ENCODE measurements at places on chromosomes 4 and X. TPM values are rescaled to one million over a fixed set of nuclear protein-coding genes. Genes with fewer than 3 reads are reported as not detected.

DNA sequence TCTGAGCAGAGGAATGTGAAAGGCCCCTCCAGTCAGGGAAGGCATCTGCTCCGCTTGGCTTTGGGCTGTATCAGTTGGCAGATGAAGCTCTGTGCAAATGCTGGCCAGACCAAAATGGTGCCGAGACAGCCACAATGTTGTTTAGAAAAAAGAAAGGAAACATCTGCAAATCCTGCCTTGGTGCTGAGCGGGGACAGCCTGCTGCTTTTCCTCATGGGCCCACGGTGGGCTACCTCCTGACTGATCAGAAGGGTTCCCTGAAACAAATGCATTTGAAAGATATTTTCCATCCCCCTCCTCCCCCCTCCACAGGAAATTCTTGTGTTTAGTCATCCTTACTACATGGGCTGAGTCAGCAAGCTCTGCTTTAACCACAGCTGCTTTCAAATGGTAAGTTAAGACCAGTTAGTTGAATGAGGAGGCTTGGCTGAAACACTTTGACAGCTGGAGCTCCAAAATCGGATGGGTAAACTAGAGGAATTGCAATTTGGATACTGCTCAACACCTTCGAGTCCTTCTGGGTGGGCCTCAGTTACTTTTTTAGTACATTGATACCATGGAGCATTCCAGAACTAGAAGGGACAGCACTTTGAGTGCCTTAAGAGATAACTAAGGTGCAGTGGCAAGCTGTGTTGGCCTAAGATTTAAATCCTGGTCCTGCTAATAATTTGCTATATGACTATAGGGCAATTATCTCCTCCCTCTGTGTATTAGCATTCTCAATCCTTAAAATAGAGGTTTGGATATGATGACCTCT, 36.0 kb downstream of the PLAC1 start:
- no peak for DNase-seq

The NPY5R gene
- not detected for total RNA-seq

GRCh38 chr4:16579866-16580265, 318.6 kb downstream of the LDB2 start:
- no peak for DNase-seq

The IL21 gene
- not detected for total RNA-seq

- no peak for DNase-seq
Observed at GRCh38 chr4:39124885-39125599, 57.3 kb upstream of the WDR19 start.

DNA sequence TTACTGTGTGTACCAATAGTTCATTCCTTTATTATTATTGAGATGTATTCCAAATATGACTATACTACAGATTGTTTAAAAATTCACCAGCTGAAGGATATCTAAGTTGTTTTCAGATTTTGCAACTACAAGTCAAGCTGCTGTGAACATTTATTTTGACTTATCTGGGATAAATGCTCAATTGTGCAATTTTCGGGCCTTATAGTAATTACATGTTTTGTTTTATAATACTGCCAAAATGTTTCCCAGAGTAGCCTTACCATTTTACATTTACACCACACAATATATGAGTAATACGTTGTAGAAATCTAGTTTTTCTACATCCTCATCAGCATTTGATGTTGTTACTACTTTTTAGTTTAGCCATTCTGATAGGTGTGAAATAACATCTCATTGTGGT, 179.6 kb downstream of the ANTXR2 start:
- DNase-seq: no peak

The ZNF827 gene
- 100 TPM for total RNA-seq

- DNase-seq: no peak
Observed at GRCh38 chrX:39477031-39477761, 620.6 kb downstream of the BCOR start.

DNA sequence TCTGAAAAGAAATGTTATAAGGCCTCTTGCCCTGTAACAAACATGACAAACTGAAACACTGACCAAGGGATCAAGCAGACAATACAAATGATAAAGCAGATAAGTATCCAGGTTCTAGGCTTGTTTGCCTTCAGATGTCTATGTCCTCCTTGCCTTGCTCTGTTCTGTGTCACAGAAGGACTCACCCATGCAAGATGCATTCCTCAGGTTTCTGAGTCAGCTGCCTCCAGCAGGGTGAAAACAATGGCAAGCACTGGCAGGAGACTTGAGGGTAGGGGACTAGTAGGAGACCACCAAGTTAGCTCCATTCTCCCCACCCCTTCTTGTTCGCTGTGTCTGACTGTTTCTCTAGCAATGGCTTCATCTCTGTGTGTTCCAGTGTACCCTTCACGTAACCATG, 76.6 kb upstream of the CXXC4 start:
- no peak for DNase-seq
